ENCODE measurements at places on chromosomes 2 and 18. TPM values are rescaled to one million over a fixed set of nuclear protein-coding genes. Genes with fewer than 3 reads are reported as not detected.
A peak's percentile ranks its signal among the peaks of the same experiment; 100 is the strongest.

DNA sequence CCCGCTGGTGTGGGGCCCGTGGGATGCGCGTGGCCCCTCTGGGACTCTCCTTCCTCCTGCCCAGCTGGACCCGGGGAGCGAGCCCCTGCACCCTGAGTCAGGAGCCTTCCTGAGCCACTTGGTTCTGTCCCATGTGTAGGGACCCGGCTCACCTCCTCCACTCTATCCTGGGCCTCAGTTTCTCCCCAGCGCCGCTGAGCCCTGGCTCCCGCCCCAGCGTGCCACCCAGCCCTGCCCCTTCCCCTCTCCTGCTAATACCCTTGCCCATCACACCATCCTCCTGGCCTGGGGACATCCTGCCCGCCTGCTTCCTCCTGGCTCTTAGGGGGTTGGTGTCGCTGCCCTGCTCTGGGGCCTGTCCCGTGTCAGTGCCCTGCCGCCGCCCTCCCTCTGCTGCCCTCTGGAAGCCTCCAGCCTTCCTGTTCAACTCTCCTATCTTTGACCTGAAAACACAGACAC, 24.8 kb downstream of the GPC1 start:
- no peak overlapping the region for H3K27ac ChIP-seq
- H3K27me3 ChIP-seq, result peaks cover 14% of the 10 kb centered on the region
- peaks cover 6% of the 10 kb centered on the region for H3K36me3 ChIP-seq
- no peak for DNase-seq

- H3K27me3 ChIP-seq, result no peaks in the 10 kb centered on the region
- peak; percentile 17 for DNase-seq
- H3K36me3 ChIP-seq, result no peaks in the 10 kb centered on the region
- H3K27ac ChIP-seq, result no peak overlapping the region
- H3K4me1 ChIP-seq, result peaks cover 11% of the 10 kb centered on the region
Measured at GRCh38 chr2:169005080-169005598, 26.0 kb downstream of the ABCB11 start.

GRCh38 chr2:220356076-220356475, 728.6 kb downstream of the SLC4A3 start:
- no peak overlapping the region for H3K4me3 ChIP-seq
- H3K27me3 ChIP-seq, result no peaks in the 10 kb centered on the region
- H3K36me3 ChIP-seq, result peaks cover 11% of the 10 kb centered on the region
- DNase-seq, result no peak

- H3K27me3 ChIP-seq, result peaks cover 10% of the 10 kb centered on the region
- no peak overlapping the region for H3K27ac ChIP-seq
Measured at GRCh38 chr2:112433932-112434730, 686 bp upstream of the RGPD8 start.

DNA sequence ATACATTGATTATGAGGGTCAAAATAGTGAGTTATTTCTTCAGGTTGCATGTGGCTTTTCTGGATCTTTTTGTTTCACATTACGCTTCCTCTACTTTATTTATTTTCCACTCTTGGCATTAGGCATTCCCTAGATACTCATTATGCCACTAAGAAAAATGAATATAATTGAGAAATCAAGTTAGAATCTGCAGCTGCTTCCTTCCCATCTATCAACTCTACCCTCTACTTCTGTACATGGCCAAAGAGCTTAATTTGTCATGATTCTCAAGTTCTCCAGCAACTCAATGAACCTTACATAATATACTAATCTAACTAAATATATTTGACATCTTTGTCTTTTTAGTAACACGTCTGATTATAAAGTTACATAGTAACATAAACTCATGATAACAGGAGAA, 598.1 kb upstream of the LRRTM4 start:
- no peaks in the 10 kb centered on the region for H3K4me1 ChIP-seq
- H3K36me3 ChIP-seq, result no peaks in the 10 kb centered on the region
- H3K4me3 ChIP-seq, result no peak overlapping the region
- DNase-seq, result no peak
- H3K27me3 ChIP-seq, result no peaks in the 10 kb centered on the region
- no peak overlapping the region for H3K27ac ChIP-seq

DNA sequence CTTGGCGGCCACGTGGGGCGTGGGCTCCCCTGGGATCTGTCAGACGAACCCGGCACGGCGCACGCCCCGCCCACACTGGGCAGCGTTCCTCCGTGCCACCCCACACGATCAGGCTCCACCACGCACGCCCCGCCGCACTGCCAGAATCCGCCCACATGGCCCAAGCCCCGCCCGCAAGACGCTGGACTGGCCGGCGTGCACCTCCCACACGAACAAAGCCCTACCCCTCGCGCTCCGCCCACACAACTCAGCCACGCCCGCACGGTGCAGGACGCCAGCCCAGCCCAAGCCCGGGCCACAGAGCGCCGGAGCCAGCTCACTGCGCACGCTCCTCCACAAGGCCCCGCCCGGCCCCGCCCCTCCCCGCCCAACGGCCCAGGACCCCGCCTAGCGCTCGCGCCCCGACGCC, 555 bp downstream of the TMEM18 start:
- peak overlapping the region; percentile 93 for H3K27ac ChIP-seq
- peaks cover 6% of the 10 kb centered on the region for H3K36me3 ChIP-seq
- no peaks in the 10 kb centered on the region for H3K27me3 ChIP-seq

GRCh38 chr2:235670974-235671787, 177.3 kb downstream of the AGAP1 start:
- no peaks in the 10 kb centered on the region for H3K36me3 ChIP-seq
- peak overlapping the region; percentile 73 for H3K4me3 ChIP-seq
- H3K4me1 ChIP-seq, result peaks cover 65% of the 10 kb centered on the region

DNA sequence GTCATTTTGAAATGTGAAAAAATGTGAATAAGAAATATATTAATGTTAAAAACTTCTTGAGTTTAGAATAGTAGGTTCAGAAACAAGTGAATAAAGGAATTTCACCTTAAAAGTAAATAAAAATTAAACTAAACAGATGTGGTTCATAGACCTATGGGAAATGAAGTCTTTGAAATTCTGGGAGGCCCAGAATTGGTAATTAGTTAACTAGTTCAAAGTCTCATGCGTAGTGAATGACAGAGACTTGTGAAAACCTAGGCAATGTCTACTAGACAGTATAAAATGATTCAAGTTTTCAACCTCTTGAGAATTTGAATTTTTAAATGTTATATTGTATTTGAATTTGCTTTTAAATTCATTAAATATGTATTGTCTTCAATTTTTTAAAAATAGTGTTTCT, 32.6 kb upstream of the AAK1 start:
- no peak overlapping the region for H3K4me3 ChIP-seq
- no peaks in the 10 kb centered on the region for H3K27me3 ChIP-seq
- H3K36me3 ChIP-seq, result no peaks in the 10 kb centered on the region
- 0 out of 2 replicates have a peak, but pooled peaks cover 3% of the 10 kb centered on the region for H3K4me1 ChIP-seq
- H3K27ac ChIP-seq, result no peak overlapping the region
- no peak for DNase-seq

- DNase-seq, result no peak
- H3K4me1 ChIP-seq, result peaks cover 26% of the 10 kb centered on the region
- no peaks in the 10 kb centered on the region for H3K27me3 ChIP-seq
- H3K27ac ChIP-seq, result no peak overlapping the region
Measured at GRCh38 chr18:13537022-13537780, 189.2 kb downstream of the FAM210A start.

DNA sequence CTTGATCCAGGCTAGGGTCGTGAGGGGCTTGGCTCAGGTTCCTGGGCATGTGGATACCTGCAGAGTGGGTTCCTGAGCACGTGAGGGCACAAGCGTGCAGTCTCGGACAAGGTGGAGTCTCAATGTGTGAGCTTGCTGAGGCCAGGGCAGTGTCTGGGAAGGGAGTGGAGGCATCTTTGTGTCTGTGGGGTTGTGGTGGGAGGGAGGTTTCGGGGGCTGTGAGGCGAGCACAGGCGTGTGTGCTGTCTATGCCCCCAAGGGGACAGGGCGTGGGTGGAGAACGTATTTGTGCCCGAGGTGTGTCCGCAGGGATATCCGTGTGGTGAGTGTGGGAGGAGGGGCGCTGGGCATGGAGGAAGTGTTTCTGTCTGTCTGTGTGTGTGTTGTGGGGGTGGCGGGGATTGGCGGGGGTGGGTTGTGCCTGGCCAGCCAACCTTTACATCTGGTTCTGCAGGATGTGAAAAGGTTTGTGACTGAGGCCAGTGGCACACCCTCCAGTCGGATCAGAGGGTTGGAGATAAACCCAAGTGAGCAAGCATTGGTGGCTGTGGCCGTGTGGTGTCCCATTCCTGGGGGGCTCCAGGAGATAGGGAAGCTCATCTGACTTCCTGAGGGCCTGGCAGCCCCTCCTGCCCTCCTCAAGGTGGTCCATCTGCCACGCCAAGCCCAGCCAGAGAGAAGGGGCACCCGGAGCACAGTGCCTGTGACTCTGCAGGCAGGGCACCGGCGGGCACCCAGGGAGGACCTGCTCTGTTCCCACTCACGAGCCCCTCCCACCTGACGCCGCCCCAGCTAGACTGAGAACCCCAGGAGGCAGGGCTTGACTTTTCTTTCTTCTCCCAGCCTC, 57.1 kb downstream of the ZFP36L2 start:
- H3K4me3 ChIP-seq, result no peak overlapping the region
- H3K27ac ChIP-seq, result no peak overlapping the region
- peaks cover 7% of the 10 kb centered on the region for H3K36me3 ChIP-seq
- H3K27me3 ChIP-seq, result no peaks in the 10 kb centered on the region

DNA sequence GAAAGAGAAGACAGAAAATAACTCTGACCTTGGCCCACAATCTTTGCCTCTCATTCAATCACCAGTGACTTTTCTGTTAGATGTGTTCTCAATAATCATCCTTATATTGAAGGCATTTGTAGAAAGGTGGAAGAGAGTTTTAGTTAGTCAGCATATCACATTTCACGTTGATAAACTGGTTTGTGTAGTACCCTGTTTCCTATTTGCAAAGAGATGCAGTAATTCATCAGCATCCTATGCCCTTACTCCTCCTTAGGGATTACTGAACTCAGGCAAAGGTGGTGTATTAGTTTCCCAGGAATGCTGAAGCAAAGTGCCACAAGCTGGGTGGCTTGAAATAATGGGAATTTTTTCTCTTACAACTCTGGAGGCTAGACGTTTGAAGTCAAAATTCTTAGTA, 145.0 kb downstream of the SPP2 start:
- H3K27ac ChIP-seq, result no peak overlapping the region
- DNase-seq, result no peak
- no peaks in the 10 kb centered on the region for H3K4me1 ChIP-seq
- H3K27me3 ChIP-seq, result peaks cover 17% of the 10 kb centered on the region
- no peaks in the 10 kb centered on the region for H3K36me3 ChIP-seq

DNA sequence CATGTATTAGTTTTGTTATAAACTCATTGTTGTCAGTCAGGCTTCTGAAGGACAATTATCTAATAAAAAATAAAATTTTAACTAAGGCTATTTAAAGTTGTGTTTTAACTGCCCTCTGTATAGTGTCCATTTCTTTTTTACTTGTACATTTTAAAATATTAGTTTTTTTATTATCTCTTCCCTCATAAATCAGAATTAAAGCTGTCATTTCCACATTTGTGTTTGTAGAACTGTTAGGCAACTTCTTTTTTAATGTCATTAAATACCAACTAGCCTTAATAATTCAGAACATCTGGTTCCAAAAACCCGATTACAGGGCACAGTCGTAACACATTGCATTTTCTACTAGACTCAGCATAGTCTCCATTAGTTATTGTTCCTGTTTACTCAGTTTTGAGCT, 1749.0 kb upstream of the CELF4 start:
- H3K27ac ChIP-seq, result no peak overlapping the region
- H3K4me1 ChIP-seq, result peaks cover 14% of the 10 kb centered on the region
- no peak overlapping the region for H3K4me3 ChIP-seq
- H3K27me3 ChIP-seq, result no peaks in the 10 kb centered on the region

DNA sequence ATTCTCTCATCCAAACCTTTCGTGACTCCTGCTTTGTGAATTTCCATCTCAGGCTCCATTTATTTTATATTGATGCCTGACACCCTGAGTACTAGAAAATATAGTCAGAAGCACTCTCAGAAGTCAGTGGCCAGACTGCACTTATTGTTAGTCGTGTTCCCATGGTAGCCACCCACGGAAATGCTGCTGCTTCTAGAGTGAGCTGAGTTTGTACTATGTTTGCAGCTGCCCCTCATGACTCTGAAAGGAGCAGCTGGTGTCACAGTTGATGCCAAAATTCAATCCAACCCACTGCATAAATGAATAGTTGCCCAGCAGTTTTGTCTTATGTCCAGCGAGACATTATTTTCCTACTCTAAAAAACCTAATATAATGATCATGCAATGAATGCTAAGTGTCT, 265.2 kb upstream of the SPHKAP start:
- H3K27ac ChIP-seq, result no peak overlapping the region
- no peak for DNase-seq
- no peaks in the 10 kb centered on the region for H3K27me3 ChIP-seq
- peaks cover 3% of the 10 kb centered on the region for H3K36me3 ChIP-seq
- no peak overlapping the region for H3K4me3 ChIP-seq

CCDC150 gene
- total RNA-seq, result 43.0 TPM

OTOF gene
- total RNA-seq, result 0.07 TPM

DSC3 gene
- 2.1 TPM for total RNA-seq

PXDN gene
- 166 TPM for total RNA-seq

RGPD5 gene
- total RNA-seq, result 36.5 TPM

B3GNT7 gene
- total RNA-seq, result 151 TPM

KCNE4 gene
- total RNA-seq, result not detected

POLE4 gene
- 36.4 TPM for total RNA-seq

Data from WTC11 (cell line).